ENCODE measurements at places on chromosomes 2 and 18.
A peak's percentile ranks its signal among the peaks of the same experiment; 100 is the strongest.

DNA sequence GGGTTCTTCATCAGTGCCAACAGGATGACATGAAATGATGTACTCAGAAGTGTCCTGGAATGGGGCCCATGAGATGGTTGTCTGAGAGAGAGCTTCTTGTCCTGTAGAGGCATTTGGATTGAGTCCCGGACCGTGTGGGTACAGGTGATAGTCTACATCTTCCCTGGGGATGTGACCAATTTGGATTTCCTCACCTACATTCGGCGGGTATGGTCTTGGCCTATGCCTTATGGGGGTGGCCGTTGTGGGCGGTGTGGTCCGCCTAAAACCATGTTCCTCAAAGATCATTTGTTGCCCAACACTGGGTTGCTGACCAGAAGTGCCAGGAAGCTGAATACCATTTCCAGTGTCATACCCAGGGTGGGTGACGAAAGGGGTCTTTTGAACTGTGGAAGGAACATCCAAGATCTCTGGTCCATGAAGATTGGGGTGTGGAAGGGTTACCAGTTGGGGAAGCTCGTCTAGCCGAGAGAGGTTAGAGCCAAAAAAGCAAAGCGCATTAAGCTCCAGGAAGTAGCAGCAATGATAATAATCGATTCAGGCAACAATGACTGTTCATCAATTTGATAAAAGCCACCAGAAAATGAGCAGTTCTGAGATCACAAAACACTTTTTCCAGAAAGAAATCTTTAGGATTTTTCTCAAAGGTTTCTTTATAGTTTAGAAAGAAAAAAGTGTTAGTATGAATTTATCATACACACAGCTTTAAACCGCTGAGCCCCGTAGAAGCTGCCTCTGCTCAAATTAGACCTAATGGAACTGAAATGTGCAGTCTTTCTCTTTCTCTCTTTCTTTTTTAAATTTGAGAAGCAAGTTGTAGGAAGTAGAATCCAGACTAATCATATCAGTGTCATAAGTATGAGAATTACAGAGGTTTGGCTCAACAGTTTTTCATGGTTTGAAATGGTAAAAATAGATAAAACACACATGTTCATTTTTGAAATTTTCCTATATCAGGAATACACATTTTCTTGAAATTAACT, 60.3 kb downstream of the ATIC start:
- DNase-seq = no peak

- no peak for DNase-seq
These were observed 423.7 kb upstream of the ZNF804A start for GRCh38 chr2:184174493-184175104.

- no peak for DNase-seq
These were observed 14.0 kb upstream of the HNMT start for GRCh38 chr2:137950238-137950637.

- DNase-seq = no peak
These were observed 66.5 kb downstream of the SLC40A1 start for GRCh38 chr2:189514104-189514503.

- no peak for DNase-seq
These were observed 9.5 kb upstream of the DES start for GRCh38 chr2:219408631-219409030.

DNA sequence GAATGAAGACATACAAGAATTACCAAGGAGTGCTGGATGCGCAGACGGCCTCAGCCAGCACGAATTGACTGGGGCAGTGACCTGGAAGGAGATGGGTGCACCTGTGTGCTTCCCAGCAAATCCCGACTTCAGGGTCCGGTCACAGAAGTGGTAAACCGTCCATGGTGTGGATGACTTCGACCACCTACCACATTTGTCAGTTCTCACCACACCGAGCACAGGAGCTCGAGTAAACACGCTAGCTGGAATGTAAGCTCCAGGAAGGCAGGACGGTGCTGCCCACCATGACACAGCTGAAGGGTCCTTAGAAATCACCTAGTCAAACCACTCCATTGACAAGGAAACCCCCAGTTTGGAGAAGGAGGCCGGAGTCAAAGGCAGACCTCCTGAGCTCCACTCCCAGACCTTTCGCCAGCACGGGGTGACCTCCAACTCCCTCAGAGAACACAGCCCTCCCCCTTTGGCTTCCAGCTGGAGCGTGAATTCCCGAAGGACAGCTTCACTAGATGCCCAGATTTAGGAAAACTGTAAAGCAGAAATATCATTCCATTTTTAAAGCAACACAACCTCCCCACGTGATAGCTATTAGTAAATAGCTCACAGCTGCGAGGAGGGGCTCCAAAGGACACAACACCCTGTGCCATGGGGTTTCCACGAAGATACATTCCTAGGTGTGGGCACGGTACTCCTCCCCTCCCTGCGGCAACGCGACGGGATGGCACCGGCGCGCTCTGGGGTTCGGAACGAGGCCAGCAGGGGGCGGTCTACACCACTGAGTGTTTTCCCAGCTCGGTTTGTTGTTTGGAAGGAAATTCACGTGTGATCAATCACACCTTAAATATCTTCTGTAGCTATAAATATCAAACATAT, 34.1 kb upstream of the GNAL start:
- DNase-seq = peak; percentile 35

- DNase-seq = no peak
These were observed 851 bp downstream of the EIF2AK3 start for GRCh38 chr2:88626171-88627054.

DNA sequence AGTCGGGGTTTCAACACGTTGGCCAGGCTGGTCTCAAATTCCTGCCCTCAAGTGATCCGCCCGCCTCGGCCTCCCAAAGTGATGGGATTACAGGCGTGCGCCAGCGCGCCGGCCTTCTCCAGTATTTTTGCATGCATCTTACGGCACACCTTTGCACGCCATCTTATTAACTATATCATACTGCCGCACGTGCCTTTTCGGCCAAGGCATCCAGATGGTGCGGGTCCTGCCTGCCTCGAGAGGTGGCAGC, 765 bp upstream of the ING5 start:
- no peak for DNase-seq

DNA sequence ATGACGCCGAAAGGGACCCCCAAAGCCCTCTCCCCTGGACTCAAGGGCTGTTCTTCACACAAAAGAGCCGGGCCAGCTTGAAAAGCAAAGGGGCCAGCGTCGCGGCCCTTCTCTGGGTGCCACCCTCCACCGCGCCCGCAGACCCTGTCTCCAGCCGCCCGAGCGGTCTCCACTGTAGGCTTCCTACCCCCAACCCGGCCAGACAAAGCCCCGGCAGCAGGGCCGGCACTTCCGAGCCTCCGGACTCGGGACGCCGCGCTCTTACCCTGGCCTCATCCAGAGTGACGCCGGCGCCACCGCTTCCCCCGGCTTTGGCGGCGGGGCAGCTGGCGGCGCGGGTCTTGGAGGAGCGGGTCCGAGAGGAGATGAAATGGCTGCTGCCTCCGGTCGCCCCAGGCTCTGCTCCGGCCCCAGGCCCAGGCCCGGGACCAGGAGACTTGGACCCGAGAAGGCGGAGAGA, 603 bp downstream of the ATAD2B start:
- DNase-seq = no peak

GRCh38 chr2:211281430-211282073, 725.2 kb downstream of the CPS1 start:
- DNase-seq = no peak

- no peak for DNase-seq
These were observed 268.5 kb upstream of the LRATD1 start for GRCh38 chr2:14363976-14364375.

- DNase-seq = no peak
These were observed 347.0 kb downstream of the CYRIA start for GRCh38 chr2:16318474-16319195.

GRCh38 chr18:61591253-61591652, 258.0 kb downstream of the CDH20 start:
- DNase-seq = no peak

GRCh38 chr2:100527440-100528015, 35.3 kb upstream of the PDCL3 start:
- DNase-seq = no peak

GRCh38 chr18:25503567-25504081, 151.7 kb upstream of the ZNF521 start:
- peak; percentile 36 for DNase-seq

DNA sequence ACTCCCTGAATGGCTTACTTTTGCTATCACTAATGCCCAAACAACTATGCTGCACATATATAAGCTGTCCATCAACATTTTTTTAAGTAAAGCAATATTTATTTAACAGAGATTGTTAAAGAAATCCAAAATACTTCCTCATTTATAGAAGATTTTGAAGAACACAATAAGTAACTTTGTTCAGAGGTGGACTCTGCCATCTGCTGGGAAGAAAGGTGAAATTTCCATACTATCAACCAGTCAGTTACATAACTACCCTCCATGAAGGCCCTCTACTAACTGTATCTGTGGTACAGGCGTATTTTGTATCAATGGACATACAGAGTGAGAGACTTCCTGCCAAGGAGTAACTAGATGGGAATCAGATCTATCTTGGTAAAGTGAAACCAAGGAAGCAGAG, 106.0 kb downstream of the DTNB start:
- DNase-seq = no peak

GRCh38 chr2:29688429-29688828, 233.0 kb downstream of the ALK start:
- no peak for DNase-seq

GRCh38 chr2:176160251-176160985, 3.3 kb downstream of the HOXD3 start:
- DNase-seq = peak; percentile 20

GRCh38 chr2:221752781-221753180, 180.7 kb upstream of the EPHA4 start:
- no peak for DNase-seq

DNA sequence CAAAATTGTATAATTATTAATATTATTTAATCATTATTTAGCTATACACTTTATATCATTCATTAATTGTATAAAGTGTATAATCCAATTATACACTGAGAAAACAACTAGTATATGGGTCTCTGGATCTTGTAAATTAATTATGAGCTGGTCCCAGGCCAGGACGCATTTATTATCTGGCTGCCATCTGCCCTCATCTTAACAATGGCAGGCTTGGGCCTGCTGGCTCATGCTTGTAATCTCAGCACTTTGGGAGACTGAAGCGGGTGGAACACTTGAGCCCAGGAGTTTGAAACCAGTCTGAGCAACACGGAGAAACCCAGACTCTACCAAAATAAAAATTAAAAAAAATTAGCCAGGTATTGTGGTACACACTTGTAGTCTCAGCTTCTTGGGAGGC, 502.2 kb upstream of the NRXN1 start:
- no peak for DNase-seq

DNA sequence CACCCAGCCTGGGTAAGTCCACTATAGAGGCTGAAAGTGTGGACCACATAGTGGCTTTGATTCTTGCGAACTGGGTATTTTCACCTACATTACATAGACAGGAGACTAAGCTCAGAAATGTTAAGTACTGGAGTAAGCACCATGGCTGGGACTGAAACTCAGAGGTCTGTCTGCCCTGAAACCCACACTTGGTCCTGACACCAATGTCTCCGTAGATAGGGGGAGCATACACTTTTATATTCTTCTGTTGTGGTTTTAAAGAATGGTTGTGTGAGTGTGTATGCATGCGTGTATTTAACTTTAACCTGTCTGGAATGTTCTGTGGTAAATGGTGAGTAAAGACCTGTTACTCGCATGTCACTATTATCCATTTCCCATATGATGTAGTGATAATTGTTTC, 10.3 kb upstream of the NPPC start:
- no peak for DNase-seq

DNA sequence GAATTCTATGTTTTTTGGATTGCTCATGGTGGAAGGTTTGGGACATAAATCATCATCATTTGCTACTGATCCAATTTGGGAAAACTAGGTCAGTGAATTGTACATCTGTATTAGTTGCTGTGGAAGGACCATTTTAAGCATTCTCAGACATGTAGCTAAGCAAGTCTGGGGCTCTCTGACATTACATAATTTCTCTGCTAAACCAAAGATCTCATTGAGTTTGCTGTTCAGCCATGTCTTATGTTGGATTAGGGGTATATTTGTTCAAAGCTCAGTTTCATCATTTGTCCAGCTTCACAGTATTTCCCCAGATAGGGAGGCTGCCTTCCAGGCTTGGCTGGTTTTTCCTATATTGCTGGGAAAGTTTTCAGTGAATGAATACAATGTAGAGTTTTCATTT, 399.7 kb downstream of the MTX2 start:
- DNase-seq = no peak

DNA sequence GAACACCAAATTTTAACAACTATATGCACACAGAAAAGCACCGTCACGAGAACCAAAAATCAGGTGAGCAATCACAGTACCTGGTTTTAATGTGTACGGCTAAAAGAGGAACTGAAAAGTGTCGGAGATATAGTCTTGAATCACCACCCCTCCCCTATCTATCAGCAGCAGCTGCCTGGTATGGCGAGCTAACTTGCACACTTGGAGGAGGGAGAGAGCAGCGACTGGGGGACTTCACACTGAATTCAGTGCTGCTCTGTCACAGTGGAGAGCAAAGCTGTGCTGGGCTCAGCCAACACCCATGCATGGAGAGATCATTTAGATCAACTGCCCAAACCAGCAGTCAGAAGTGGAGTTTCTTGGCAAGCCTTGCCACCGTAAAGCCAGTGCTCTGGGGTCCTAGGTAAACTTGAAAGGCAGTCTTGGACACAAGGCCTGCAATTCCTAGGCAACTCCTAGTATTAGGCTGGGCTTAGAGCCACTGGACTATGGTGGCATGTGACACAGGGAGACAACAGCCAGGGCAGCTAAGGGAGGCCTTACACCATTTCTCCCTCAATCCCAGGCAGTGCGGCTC, 89.2 kb upstream of the CD226 start:
- DNase-seq = no peak

DNA sequence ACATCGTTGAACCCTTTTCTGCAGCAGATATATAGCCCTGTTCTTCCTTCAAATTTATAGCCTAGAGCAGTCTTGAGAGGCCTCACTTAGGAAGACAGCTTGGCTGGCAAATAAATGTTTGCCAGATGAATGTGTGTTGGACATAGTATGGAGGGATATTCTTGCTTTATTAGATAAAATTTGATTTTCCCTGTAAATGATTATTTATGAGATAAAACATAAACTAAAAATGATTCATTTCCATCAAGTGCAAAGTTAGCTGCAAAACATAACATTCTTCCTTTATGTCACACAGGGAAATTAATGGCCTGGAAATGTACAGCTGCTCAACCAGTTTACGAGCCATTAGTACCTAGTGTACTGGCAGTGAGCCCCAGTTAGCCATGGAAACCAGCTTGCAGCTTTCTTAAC, 82.5 kb downstream of the LIMS1 start:
- no peak for DNase-seq

GRCh38 chr2:121558329-121558728, 27.6 kb downstream of the RNU4ATAC start:
- DNase-seq = no peak
